Activated CD8-positive, alpha-beta memory T cell treated with anti-CD3 and anti-CD28 coated beads, Interleukin-2, amount 50 U/mL, for 48 hours (primary cell): ENCODE measurements at places on chromosomes 16 and 17.
A peak's percentile ranks its signal among the peaks of the same experiment; 100 is the strongest.

DNA sequence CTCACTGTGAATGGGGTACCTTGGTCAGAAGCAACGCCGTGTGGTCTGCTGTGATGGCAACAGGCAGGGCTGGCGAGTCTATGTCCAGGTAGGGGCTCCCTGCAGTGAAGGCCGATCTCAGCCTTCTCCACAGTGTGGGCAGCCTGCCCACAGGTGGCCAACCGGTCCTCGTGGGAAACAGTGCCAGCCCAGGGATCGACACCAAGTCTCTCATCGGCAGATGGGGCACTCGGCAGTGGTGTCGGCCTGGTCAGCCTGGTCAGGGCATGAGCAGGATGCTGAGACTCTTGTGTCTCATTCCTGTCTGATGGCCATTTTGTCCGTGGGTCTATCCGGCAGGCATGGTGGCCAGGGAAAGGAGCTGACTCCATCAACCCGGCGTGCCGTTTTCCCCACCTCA is 92.2 kb downstream of the TNFRSF13B start:
- DNase-seq, result no peak

GRCh38 chr17:83014940-83015910 is 64.2 kb upstream of the METRNL start:
- no peak for DNase-seq

- no peak for DNase-seq
Measured at GRCh38 chr17:15368600-15368999, 27.2 kb upstream of the TEKT3 start.

DNA sequence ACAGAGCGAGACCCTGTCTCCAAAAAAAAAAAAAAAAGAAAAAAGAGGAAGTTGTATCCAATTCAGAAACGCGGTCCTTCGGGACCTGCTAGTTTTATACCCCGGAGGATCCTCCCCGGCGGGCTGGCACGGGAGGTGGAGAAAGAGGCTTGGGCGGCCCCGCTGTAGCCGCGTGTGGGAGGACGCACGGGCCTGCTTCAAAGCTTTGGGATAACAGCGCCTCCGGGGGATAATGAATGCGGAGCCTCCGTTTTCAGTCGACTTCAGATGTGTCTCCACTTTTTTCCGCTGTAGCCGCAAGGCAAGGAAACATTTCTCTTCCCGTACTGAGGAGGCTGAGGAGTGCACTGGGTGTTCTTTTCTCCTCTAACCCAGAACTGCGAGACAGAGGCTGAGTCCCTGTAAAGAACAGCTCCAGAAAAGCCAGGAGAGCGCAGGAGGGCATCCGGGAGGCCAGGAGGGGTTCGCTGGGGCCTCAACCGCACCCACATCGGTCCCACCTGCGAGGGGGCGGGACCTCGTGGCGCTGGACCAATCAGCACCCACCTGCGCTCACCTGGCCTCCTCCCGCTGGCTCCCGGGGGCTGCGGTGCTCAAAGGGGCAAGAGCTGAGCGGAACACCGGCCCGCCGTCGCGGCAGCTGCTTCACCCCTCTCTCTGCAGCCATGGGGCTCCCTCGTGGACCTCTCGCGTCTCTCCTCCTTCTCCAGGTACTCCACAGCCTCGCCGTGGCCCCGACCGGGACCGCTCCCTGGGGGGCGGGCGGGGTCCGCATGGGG is at the start of gene CDH3:
Gene CDH3, plus strand, starts transcription at position 596 of the 779 bp plus-strand sequence. Its CDS starts 70 bp downstream, at position 666.
- DNase-seq, result no peak

- peak; percentile 56 for DNase-seq
Measured at GRCh38 chr17:27333410-27333980, 39.6 kb downstream of the WSB1 start.

DNA sequence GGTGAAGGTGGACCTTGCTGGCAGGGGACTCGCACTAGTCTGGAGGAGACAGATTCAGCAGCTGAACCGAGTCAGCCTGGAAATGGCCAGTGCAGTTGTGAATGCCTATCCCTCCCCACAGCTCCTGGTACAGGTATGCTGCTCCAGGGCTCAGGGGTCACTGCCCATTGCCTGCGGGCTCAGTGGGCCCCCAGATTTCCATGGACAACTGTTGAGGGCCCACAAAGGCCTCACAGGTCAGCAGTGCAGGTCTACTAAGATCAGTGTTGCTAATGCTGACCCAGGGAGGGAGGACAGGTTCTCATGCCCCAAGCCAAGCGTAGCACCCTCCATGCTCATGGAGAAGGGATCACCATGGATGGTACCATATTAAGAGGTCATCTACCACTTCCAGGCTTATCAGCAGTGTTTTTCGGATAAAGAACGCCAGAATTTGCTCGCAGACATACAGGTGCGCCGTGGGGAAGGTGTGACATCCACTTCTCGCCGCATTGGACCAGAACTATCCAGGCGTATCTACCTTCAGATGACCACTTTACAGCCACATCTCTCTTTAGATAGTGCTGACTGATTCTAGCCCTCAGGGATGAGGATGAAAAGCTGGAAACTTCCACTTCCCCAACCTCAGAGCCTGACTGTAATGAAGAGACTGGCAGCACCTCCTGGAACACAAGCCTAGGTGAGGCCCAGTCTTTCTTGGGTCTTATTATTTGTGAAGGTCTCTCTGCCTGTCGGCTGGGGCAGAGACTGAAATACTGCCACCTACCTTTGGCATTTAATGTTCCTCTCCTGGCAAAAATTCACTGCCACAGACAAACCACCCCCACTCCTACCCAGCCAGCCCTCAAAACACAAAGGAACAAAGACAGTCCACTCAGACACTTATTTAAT is 7.6 kb downstream of the EME1 start:
- no peak for DNase-seq

DNA sequence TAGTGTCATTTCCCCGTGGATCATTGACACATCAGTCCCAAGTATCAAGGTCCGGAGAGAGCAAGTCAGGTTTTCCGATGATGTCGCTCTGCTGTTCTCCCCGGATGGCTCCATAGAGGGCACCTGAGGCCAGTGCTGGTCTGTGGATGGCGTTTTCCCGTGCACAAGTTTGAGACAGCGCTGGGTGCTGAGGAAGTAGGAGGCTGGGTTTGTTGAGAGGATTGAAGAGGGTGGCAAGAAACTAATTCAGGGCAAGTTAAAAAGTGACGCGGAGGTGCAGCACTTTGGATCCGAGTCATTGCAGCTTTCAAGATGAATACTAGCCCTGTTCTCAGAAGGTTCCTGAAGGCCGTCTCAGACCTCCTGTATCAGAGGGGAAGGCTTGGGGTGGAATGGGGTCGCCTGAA is 7.7 kb downstream of the NUBP1 start:
- DNase-seq, result no peak

GRCh38 chr17:58630883-58631522 is 60.8 kb downstream of the TEX14 start:
- peak; percentile 71 for DNase-seq
